Activated B cell treated with CpG ODN at 0.5 μM for 24 hours (primary cell): ENCODE measurements at places on chromosomes 5 and 9. TPM values are rescaled to one million over a fixed set of nuclear protein-coding genes. Genes with fewer than 3 reads are reported as not detected.

GRCh38 chr5:179468696-179469095, 81.7 kb upstream of the RUFY1 start:
- H3K27ac ChIP-seq: no peak overlapping the region
- H3K4me1 ChIP-seq: no peaks in the 10 kb centered on the region
- no peak overlapping the region for H3K4me3 ChIP-seq
- DNase-seq: no peak
- peaks cover 2% of the 10 kb centered on the region for H3K27me3 ChIP-seq
- no peaks in the 10 kb centered on the region for H3K36me3 ChIP-seq

DNA sequence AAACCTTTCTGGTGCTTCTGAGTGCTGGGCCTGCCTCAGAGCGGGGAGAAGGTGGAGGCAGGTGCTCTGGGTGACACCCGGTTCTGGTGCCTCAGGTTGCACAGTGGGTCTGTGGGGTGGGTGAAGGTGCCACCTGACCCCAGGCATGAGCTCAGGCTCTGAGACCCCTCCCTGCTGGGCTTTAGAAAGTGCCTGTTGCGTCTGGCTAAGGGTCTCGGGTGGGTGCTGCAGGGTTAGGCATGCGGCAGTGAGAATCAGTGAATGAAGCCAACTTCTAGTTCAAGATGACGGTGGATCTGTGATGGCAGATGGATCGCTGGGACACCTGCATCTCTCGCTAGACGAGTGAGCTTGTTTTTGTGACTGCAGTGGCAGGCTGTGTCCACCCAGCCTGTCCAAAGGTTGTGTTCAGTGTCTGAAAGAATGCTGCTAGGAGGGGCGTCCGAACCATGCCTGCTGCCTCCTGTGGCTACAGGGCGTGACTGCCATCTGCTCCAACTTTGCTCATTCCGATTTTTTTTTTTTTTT, 5.0 kb downstream of the SQSTM1 start:
- H3K4me1 ChIP-seq: peaks cover 47% of the 10 kb centered on the region
- DNase-seq: no peak
- H3K36me3 ChIP-seq: peaks cover 87% of the 10 kb centered on the region
- no peak overlapping the region for H3K27ac ChIP-seq
- H3K27me3 ChIP-seq: no peaks in the 10 kb centered on the region
- no peak overlapping the region for H3K4me3 ChIP-seq

DNA sequence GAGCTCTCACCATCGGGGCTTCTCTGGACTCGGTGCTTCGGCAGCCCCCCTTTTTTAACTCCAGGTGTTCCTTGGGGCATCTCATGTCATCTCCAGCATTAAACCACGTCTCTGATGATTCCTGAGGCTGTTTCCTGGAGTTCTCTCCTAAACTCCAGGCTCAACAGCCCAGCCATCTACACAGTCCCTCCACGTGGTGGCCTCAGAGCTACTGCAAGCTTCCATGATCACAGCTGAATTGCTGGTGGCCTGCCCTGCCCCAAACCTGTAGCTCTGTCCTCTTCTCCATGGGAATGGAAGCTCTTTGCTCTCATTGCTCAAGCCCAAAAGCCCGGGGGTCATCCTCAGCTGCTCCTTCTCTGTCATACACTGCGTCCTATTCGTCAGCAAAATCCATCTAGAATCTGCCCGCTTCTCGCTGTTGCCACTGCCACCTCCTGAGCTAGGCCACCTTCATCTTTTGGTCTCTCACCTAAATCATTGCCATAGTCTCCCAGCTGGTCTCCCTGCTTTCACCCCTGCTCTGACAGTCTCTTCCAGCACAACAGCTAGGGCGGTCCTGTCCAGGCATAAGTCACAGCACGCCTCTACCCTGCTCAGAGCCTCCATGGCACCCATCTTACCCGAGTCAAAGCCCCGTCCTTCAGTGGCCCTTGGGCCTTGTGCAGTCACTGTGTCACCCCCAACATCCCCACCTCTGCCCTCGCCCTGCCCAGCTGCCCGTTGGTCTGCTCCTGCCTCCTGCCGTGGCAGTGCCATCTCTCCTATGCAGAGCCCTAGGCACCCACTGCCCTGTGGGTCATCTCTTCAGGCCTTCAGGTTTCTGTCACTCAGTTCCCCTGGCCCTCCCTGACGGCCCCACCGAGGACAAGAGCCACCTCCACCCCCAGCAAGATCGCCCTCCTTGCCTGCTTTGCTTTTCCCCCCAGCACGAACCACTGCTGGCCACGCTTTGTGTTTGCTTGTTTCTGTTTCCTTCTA, 6.4 kb downstream of the B4GALT7 start:
- H3K36me3 ChIP-seq: peaks cover 40% of the 10 kb centered on the region
- no peak overlapping the region for H3K4me3 ChIP-seq
- peaks cover 26% of the 10 kb centered on the region for H3K4me1 ChIP-seq
- DNase-seq: no peak
- no peaks in the 10 kb centered on the region for H3K27me3 ChIP-seq

The SNCB gene
- 0.17 TPM in 1 of 2 replicates, not detected in the other for total RNA-seq

GRCh38 chr5:51072937-51073336, 310.3 kb upstream of the ISL1 start:
- H3K27ac ChIP-seq: no peak overlapping the region
- DNase-seq: no peak
- H3K36me3 ChIP-seq: no peaks in the 10 kb centered on the region
- no peak overlapping the region for H3K4me3 ChIP-seq
- H3K27me3 ChIP-seq: no peaks in the 10 kb centered on the region
- H3K4me1 ChIP-seq: no peaks in the 10 kb centered on the region

The NKD2 gene
- total RNA-seq: 0.16 and 1.1 TPM in 2 replicates

DNA sequence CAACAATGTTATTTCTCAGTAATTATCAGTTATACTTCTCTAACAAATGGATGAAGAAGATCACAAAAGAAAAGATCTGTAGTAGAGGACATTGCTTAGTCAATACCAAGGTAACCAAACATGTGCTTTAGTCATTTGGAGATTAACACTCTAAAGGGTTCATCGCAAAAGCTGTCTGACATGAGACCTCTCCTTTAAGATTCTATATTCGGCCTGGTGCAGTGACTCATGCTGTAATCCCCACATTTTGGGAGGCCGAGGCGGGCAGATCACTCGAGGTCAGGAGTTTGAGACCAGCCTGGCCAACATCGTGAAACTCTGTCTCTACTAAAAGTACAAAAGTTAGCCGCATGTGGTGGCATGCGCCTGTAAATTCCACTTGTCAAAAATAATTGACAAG, 18.3 kb upstream of the CKMT2 start:
- no peak overlapping the region for H3K27ac ChIP-seq
- H3K27me3 ChIP-seq: no peaks in the 10 kb centered on the region
- no peaks in the 10 kb centered on the region for H3K36me3 ChIP-seq
- no peak for DNase-seq
- H3K4me3 ChIP-seq: no peak overlapping the region

DNA sequence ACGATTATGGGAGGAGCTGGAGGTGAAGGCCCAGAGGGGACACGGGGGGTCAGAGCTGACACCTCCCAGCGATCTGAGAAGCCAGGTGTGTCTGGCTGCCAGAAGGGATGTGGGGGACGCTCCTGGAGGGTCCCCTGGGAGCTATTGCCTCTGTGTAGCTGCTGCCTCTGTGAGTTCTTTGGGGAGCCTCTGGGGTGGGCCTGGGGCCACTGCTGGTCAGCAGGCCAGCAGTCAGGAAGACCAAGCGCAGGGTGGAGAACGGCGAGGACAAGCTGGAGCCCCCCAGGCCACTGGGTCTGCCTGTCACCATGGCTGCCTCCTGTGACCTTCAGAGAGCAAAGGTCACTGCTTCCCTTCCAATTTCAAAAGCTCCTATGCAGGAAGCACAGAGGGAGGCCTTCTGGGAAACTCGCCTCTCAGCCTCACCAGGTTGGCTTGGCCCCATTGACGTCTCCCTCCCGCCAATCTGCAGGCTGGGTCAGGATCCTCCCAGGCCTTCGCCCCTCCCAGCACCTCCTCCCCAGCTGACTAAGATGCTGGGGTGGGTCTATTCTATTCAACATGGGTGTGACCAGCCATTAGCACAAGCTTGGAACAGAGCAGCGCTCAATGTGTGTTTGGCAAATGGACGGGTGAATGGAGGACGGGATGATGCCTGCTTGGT, 126.4 kb downstream of the GAPVD1 start:
- H3K36me3 ChIP-seq: no peaks in the 10 kb centered on the region
- no peak for DNase-seq
- H3K27ac ChIP-seq: no peak overlapping the region
- H3K4me1 ChIP-seq: no peaks in the 10 kb centered on the region

- H3K27ac ChIP-seq: no peak overlapping the region
- H3K27me3 ChIP-seq: no peaks in the 10 kb centered on the region
These were observed 1260.1 kb upstream of the ACO1 start for GRCh38 chr9:31124389-31124788.

- no peaks in the 10 kb centered on the region for H3K4me1 ChIP-seq
- peaks cover 2% of the 10 kb centered on the region for H3K36me3 ChIP-seq
- no peak overlapping the region for H3K4me3 ChIP-seq
- no peaks in the 10 kb centered on the region for H3K27me3 ChIP-seq
These were observed 72.0 kb downstream of the SEMA6A start for GRCh38 chr5:116502616-116503015.

The TAF1L gene
- not detected in 2 replicates for total RNA-seq

DNA sequence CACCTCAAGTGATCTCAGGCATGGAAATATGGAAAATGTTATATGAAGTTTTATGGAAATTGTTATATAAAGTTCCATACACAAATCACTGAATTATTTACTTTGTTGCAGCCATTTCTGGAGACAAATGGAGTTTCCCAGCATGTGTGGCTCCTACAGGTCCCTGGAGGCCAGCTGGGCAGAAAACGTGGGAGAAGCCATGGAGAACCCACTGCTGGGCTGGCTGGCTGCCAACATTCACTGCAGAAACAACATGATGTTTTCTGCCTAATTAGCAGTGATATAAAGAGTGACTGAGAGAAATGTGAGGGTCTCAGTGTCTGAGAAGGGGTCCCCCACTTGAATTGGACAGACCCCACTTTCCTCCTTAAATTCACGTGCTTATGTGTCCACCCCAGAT, 208.8 kb upstream of the IRX2 start:
- no peak overlapping the region for H3K27ac ChIP-seq
- no peaks in the 10 kb centered on the region for H3K27me3 ChIP-seq
- no peak overlapping the region for H3K4me3 ChIP-seq

- H3K27ac ChIP-seq: no peak overlapping the region
- H3K4me1 ChIP-seq: no peaks in the 10 kb centered on the region
- H3K27me3 ChIP-seq: no peaks in the 10 kb centered on the region
- no peak for DNase-seq
- no peaks in the 10 kb centered on the region for H3K36me3 ChIP-seq
- H3K4me3 ChIP-seq: no peak overlapping the region
These were observed 818.5 kb upstream of the SEMA6A start for GRCh38 chr5:117393125-117393524.

The SPATA6L gene
- total RNA-seq: 0.53 TPM in 1 of 2 replicates, not detected in the other

DNA sequence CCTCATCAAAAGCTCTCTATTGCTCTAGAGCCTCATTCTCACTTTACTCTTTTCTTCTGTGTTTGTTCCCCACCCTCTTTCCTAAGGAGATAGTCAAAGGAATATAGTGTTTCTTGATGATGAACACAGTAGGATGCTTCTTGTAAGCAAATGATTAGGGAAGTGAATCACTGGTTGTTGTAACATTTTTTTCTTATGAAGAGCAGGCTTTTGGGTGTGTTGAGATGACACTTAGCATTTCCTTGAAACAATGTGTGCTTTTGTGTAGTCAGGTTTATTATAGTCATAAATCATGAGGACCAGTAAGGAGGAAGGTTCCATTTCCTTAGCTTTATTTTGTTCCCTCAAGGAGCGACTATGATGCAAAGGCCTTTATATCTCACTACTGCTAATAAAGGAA, 1991.3 kb upstream of the C9orf72 start:
- no peaks in the 10 kb centered on the region for H3K4me1 ChIP-seq
- H3K27me3 ChIP-seq: no peaks in the 10 kb centered on the region
- no peak overlapping the region for H3K27ac ChIP-seq

DNA sequence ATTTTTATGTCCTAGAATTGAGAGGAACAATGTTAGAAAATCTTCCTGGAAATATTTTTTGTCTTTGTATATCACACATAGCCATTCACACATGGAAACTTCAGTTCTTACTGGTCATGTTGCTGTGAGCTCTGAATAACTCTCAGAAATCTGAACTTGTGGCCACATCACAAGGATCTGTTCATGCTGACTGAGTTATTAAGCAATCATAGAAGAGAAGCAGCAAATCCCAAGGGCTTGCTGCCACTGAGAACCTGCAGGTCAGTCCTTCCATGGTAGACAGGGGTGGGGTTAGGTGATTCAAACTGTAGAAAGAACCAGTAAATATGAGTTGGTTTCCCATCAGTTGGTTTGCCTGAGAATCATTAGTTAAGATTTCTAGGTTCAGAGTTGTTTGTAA, 27.6 kb downstream of the SGCD start:
- H3K4me1 ChIP-seq: no peaks in the 10 kb centered on the region
- H3K27me3 ChIP-seq: no peaks in the 10 kb centered on the region
- H3K36me3 ChIP-seq: no peaks in the 10 kb centered on the region
- no peak overlapping the region for H3K27ac ChIP-seq
- no peak overlapping the region for H3K4me3 ChIP-seq

DNA sequence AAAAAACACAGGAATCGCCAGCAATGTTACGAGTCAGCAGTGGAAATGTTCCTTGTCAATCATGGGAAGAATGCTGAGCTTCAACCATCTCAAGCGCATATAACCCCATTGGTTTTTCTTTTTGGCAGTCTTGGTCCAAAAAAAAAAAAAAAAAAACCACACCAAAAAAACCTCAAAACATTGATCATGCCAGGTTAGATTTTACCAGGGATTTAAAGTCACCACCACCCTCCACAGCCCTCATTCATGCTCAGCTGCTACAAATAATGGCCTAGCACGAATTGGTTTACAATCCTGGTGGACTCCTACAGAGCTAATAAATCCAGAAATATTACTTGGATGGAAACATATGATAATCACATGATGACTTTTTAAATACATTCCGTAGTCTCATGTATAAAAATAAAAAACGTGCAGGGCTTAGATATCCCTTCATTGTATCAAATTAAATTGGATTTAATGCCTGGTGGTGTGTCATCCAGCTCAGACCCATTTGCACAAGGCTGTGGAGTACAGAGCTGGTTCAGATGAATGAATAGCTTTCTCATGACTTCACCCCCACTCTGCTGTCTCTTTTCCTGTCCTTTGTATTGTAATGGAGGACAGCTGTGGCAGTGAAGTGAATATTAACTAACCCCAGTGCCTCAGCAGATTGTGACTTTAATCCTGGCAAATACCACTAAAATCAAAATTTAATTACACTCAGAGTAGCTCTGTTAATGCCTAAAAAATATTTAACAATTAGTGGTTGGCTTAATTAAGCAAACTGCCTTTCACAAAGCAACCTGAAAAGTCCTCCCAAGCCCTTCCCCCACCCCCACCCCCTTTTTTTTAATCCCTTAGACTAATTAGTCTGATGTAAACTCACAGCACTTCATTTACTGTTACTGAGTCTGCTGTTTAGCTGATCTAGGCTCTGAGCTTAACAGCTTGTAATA, 626.5 kb upstream of the ZNF608 start:
- no peak for DNase-seq
- H3K4me1 ChIP-seq: peaks cover 6% of the 10 kb centered on the region
- H3K4me3 ChIP-seq: no peak overlapping the region

- H3K4me3 ChIP-seq: no peak overlapping the region
- peaks cover 13% of the 10 kb centered on the region for H3K27me3 ChIP-seq
- H3K36me3 ChIP-seq: no peaks in the 10 kb centered on the region
- no peaks in the 10 kb centered on the region for H3K4me1 ChIP-seq
These were observed 6.5 kb upstream of the FGF1 start for GRCh38 chr5:142692321-142692894.

The ZFP2 gene
- 0.44 and 0.95 TPM in 2 replicates for total RNA-seq

- peaks cover 3% of the 10 kb centered on the region for H3K27me3 ChIP-seq
- DNase-seq: peak; percentile 71
- peak overlapping the region; percentile 81 for H3K27ac ChIP-seq
- H3K4me1 ChIP-seq: peaks cover 17% of the 10 kb centered on the region
These were observed 53.0 kb downstream of the CDC14B start for GRCh38 chr9:96566498-96567202.

The CENPK gene
- 10.7 and 15.1 TPM in 2 replicates for total RNA-seq

- no peaks in the 10 kb centered on the region for H3K36me3 ChIP-seq
- no peak for DNase-seq
- peaks cover 5% of the 10 kb centered on the region for H3K4me1 ChIP-seq
These were observed 44.7 kb upstream of the DMAC1 start for GRCh38 chr9:7844242-7844641.
